ENCODE measurements at places on chromosomes 2 and 18. TPM values are rescaled to one million over a fixed set of nuclear protein-coding genes. Genes with fewer than 3 reads are reported as not detected.

The CIDEA gene
- total RNA-seq, result 0.11 TPM

GRCh38 chr2:144137705-144138428, 382.1 kb downstream of the ZEB2 start:
- H3K27me3 ChIP-seq, result no peaks in the 10 kb centered on the region
- peak overlapping the region; percentile 50 for H3K27ac ChIP-seq
- no peak overlapping the region for H3K4me3 ChIP-seq
- H3K4me1 ChIP-seq, result no peaks in the 10 kb centered on the region
- no peaks in the 10 kb centered on the region for H3K36me3 ChIP-seq

- H3K27me3 ChIP-seq, result no peaks in the 10 kb centered on the region
- no peak overlapping the region for H3K27ac ChIP-seq
- no peaks in the 10 kb centered on the region for H3K36me3 ChIP-seq
- no peak for DNase-seq
- no peak overlapping the region for H3K4me3 ChIP-seq
Measured at GRCh38 chr18:64403784-64404503, 255.1 kb upstream of the LINC00305 start.

- no peak overlapping the region for H3K27ac ChIP-seq
- no peaks in the 10 kb centered on the region for H3K36me3 ChIP-seq
- no peak overlapping the region for H3K4me3 ChIP-seq
- H3K4me1 ChIP-seq, result no peaks in the 10 kb centered on the region
- H3K27me3 ChIP-seq, result no peaks in the 10 kb centered on the region
Measured at GRCh38 chr2:125125902-125126301, 1100.8 kb downstream of the CNTNAP5 start.

DNA sequence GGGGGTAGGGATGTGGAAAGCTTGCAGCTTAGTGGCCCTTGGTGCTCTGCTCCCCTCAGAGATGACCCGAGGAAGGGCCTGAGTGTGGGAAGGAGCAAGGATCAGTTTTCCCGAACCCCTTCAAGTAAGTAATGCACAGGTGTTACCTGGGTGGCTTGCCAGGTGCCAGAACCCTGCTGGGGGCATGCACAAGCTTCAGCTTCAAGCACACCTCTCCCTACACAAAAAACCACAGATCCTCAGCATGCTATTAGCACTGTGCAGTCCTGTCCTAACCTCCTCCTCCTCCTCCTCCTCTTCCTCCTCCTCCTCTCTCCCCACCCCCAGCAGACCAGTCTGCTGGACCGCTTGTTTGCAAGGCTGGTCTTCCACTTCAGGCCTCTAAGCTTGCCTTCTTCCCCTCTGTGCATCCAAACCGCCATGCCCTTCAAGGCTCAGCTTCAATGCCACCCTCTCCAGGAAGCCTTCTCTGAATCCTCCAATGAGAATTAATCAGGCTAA, 114.8 kb downstream of the ACAA2 start:
- H3K27ac ChIP-seq, result no peak overlapping the region
- no peaks in the 10 kb centered on the region for H3K36me3 ChIP-seq
- H3K4me3 ChIP-seq, result no peak overlapping the region
- no peak for DNase-seq
- H3K27me3 ChIP-seq, result no peaks in the 10 kb centered on the region

DNA sequence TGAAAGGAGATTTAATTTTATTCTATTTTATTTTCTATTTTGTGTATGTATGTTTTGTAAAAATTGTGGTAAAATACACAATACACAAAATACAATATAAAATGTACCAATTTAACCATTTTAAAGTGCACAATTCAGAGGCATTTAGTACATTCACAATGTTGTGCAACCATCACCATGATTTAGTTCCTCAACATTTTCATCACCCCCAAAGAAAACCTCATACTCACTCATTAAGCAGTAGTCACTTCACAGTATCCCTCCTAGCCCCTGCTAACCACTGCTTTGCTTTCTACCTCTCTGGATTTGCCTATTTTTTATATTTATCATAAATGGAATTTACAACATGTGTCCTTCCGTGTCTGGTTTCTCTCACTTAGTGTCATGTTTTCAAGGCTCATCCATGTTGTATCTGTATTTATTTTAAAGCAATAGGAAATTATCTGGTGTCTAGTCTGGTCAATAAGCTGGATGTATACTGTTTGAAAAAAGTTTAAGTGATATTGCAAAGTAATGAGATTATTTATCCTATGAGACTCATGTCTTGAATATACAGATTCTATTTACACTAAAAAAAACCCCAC, 77.9 kb upstream of the GLS start:
- no peaks in the 10 kb centered on the region for H3K4me1 ChIP-seq
- H3K4me3 ChIP-seq, result no peak overlapping the region
- H3K27me3 ChIP-seq, result no peaks in the 10 kb centered on the region
- DNase-seq, result no peak
- H3K36me3 ChIP-seq, result no peaks in the 10 kb centered on the region

GRCh38 chr2:63805412-63805811, 36.3 kb upstream of the UGP2 start:
- no peak overlapping the region for H3K4me3 ChIP-seq
- H3K27me3 ChIP-seq, result no peaks in the 10 kb centered on the region
- no peaks in the 10 kb centered on the region for H3K36me3 ChIP-seq
- no peaks in the 10 kb centered on the region for H3K4me1 ChIP-seq
- no peak for DNase-seq

DNA sequence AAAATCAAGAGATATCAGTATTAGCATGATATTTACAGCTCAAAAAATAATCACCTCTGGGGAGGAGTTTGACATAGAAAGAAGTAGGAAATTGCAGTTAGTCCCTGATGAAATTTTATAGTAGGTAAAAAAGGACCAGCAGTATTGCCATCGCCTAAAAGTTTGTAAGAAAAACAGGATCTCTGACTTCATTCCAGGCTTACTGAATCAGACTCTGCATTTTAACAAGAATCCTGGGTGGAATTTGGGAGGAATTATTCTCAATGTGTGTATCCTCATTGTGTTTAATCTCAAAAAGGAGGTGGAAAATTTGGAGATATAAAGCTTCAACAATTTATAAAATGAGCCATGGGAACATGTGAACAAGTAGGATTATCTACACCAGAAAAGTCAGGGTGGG, 31.2 kb upstream of the STAT1 start:
- no peaks in the 10 kb centered on the region for H3K36me3 ChIP-seq
- no peak overlapping the region for H3K4me3 ChIP-seq
- H3K27ac ChIP-seq, result no peak overlapping the region
- peaks cover 3% of the 10 kb centered on the region for H3K4me1 ChIP-seq

GRCh38 chr2:726169-726568, 49.0 kb upstream of the TMEM18 start:
- DNase-seq, result no peak
- H3K27me3 ChIP-seq, result no peaks in the 10 kb centered on the region

GRCh38 chr18:61984349-61984748, 91.5 kb upstream of the RNF152 start:
- no peaks in the 10 kb centered on the region for H3K4me1 ChIP-seq
- H3K27me3 ChIP-seq, result no peaks in the 10 kb centered on the region
- H3K4me3 ChIP-seq, result no peak overlapping the region
- no peak for DNase-seq
- H3K36me3 ChIP-seq, result no peaks in the 10 kb centered on the region

The GAREM2 gene
- 1.1 TPM for total RNA-seq

The TOGARAM2 gene
- 1.1 TPM for total RNA-seq

- DNase-seq, result no peak
- H3K4me1 ChIP-seq, result no peaks in the 10 kb centered on the region
- no peak overlapping the region for H3K4me3 ChIP-seq
- H3K36me3 ChIP-seq, result no peaks in the 10 kb centered on the region
Measured at GRCh38 chr2:211982162-211982561, 556.4 kb downstream of the ERBB4 start.

The LIMS3 gene
- 9.0 TPM for total RNA-seq

GRCh38 chr2:145597006-145597405, 1077.1 kb upstream of the ZEB2 start:
- no peaks in the 10 kb centered on the region for H3K27me3 ChIP-seq
- H3K4me3 ChIP-seq, result no peak overlapping the region
- H3K4me1 ChIP-seq, result no peaks in the 10 kb centered on the region
- no peaks in the 10 kb centered on the region for H3K36me3 ChIP-seq
- no peak for DNase-seq

DNA sequence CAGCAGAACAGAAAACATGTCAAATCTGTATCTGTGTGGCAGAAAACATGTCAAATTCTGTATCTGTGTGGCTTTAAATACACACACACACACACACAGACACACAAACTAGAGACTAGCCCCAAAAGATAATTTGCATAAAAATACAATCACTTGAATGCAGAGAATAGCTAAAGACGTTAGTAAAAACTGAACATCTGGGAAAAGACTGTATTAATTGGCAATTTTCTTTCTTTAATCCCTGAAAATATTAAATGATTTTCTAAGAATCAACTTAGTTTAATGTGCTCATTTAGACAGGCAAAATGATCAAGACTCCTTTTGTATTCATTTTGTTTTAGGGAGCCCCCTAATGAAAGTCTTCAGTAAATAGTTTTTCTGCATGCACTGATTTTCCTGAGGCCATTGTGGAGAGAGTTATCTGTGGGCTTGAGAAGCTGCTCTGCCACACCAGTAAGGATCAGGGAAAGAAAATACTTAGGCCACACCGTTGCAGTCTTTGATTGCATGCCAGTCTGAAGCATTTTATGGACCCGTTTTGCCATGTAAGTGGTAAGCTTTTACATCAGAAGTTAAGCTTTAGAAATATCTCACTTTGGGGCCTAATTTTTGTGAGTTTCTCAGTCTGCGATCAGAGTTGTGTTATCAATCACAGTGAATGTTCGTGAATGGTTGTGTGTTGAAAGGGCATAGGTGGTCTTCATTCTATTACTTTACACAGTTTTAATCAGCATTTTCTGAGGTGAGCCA, 2.2 kb downstream of the SPATS2L start:
- no peak overlapping the region for H3K27ac ChIP-seq
- no peaks in the 10 kb centered on the region for H3K27me3 ChIP-seq
- no peak for DNase-seq
- no peak overlapping the region for H3K4me3 ChIP-seq

The AUP1 gene
- total RNA-seq, result 111 TPM

- H3K4me1 ChIP-seq, result peaks cover 7% of the 10 kb centered on the region
- DNase-seq, result peak; percentile 43
- H3K4me3 ChIP-seq, result no peak overlapping the region
Measured at GRCh38 chr2:43831543-43832294, 6.9 kb downstream of the ABCG5 start.

The CYS1 gene
- 2.7 TPM for total RNA-seq

The VIT gene
- not detected for total RNA-seq

DNA sequence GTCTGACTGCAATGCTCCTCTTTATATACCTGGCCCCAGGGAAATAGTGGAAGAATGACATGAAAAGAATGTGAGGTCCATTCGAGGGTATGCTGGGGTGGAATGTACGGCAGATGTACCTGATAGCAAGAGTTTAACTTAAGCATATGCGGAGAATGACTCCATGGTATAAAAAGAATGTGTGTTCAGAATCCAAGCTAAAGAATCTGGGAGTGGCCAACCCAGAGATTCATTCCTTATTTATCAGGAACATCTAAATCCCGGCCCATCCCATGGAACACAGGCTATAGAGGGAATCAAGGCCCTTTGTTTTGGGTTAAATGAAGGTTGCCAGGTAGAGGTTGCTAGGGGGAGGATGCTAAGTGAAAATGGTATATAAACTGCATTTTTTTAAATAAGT, 150.0 kb downstream of the ZNF385B start:
- H3K36me3 ChIP-seq, result no peaks in the 10 kb centered on the region
- no peak for DNase-seq
- no peaks in the 10 kb centered on the region for H3K4me1 ChIP-seq
- no peak overlapping the region for H3K27ac ChIP-seq
- no peak overlapping the region for H3K4me3 ChIP-seq

The CCDC150 gene
- 12.1 TPM for total RNA-seq

DNA sequence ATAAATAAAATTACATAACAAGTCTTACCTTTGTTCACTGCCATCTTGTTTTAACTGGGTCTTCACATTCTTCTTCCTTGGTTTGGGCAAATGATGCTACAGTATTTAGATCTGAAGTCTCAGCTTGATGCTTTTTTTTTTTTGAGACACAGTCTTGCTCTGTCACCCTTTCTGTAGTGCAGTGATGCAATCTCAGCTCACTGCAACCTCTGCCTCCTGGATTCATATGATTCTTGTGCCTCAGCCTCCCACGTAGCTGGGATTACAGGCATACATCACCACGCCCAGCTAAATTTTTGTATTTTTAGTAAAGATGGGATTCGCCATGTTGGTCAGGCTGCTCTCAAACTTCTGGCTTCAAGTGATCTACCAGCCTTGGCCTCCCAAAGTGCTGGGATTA, 53.2 kb upstream of the MAT2A start:
- no peak overlapping the region for H3K27ac ChIP-seq
- H3K4me1 ChIP-seq, result no peaks in the 10 kb centered on the region
- no peaks in the 10 kb centered on the region for H3K36me3 ChIP-seq
- H3K4me3 ChIP-seq, result no peak overlapping the region
- no peak for DNase-seq

- no peaks in the 10 kb centered on the region for H3K27me3 ChIP-seq
- H3K36me3 ChIP-seq, result peaks cover 40% of the 10 kb centered on the region
- peak; percentile 61 for DNase-seq
- peak overlapping the region; percentile 46 for H3K27ac ChIP-seq
- H3K4me1 ChIP-seq, result peaks cover 13% of the 10 kb centered on the region
Measured at GRCh38 chr2:105373344-105373781, 25.5 kb downstream of the FHL2 start.

- H3K36me3 ChIP-seq, result no peaks in the 10 kb centered on the region
- no peak overlapping the region for H3K4me3 ChIP-seq
- H3K27ac ChIP-seq, result no peak overlapping the region
- no peaks in the 10 kb centered on the region for H3K27me3 ChIP-seq
Measured at GRCh38 chr18:67520351-67520921, 3.9 kb upstream of the DSEL start.

DNA sequence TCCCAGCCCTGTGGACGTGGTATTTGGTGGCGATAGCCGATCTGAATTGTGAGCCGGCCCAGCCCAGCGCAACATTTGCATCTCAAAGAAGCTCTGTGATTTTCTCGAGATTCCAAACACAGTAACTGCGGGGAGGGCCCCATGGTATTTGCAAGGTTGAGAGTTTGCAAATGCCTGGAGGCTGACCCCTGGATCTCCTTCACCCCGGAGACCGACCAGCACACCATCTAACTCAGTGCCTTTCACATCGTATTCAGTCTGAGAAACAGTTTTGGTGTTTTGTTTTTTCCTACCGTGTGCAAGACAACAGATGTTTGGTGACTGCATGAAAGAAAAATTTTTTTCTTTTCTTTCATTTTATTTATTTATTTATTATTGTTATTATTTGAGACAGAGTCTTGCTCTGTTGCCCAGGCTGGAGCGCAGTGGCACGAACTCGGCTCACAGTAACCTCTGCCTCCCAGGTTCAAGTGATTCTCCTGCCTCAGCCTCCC, 40.3 kb downstream of the MYCN start:
- H3K27ac ChIP-seq, result no peak overlapping the region
- H3K4me1 ChIP-seq, result no peaks in the 10 kb centered on the region
- H3K36me3 ChIP-seq, result no peaks in the 10 kb centered on the region
- DNase-seq, result no peak
- no peaks in the 10 kb centered on the region for H3K27me3 ChIP-seq
- no peak overlapping the region for H3K4me3 ChIP-seq
